ENCODE measurements at places on chromosomes 11 and 22.

DNA sequence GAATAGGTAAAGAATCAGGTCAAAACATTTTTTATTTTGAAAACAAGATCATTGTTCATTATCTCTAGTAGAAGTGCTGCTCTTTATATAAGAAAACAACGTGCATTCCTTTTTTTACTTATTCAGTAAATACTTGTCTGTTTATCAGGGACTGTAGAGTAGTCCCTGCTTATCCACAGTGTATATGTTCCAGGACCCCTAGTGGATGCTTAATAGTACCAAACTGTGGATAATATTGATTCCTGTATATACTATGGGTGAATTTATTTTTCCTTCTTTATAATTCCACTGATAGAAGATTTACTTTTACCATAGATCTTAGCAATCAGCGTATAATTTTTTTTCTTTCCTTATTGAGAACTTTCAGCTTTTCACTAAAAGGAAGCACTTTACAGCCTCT lies 32.6 kb downstream of the CEP295 start:
- peaks cover 61% of the 10 kb centered on the region for H3K36me3 ChIP-seq
- H3K4me1 ChIP-seq, result no peaks in the 10 kb centered on the region

- no peak overlapping the region for H3K27ac ChIP-seq
- H3K27me3 ChIP-seq, result no peaks in the 10 kb centered on the region
- H3K4me1 ChIP-seq, result peaks cover 47% of the 10 kb centered on the region
- H3K36me3 ChIP-seq, result peaks cover 13% of the 10 kb centered on the region
- DNase-seq, result no peak
Measured at GRCh38 chr11:68033708-68034045, 3.2 kb downstream of the NDUFS8 start.

GRCh38 chr11:78533399-78533798 lies 41.3 kb downstream of the NARS2 start:
- H3K4me3 ChIP-seq, result no peak overlapping the region
- no peaks in the 10 kb centered on the region for H3K4me1 ChIP-seq
- no peak overlapping the region for H3K27ac ChIP-seq
- H3K27me3 ChIP-seq, result no peaks in the 10 kb centered on the region
- peaks cover 17% of the 10 kb centered on the region for H3K36me3 ChIP-seq

GRCh38 chr11:14015711-14016110 lies 53.2 kb downstream of the SPON1 start:
- H3K36me3 ChIP-seq, result no peaks in the 10 kb centered on the region
- H3K4me3 ChIP-seq, result no peak overlapping the region
- H3K27me3 ChIP-seq, result 0 out of 2 replicates have a peak, but pooled peaks cover 1% of the 10 kb centered on the region
- peak; percentile 67 for DNase-seq

DNA sequence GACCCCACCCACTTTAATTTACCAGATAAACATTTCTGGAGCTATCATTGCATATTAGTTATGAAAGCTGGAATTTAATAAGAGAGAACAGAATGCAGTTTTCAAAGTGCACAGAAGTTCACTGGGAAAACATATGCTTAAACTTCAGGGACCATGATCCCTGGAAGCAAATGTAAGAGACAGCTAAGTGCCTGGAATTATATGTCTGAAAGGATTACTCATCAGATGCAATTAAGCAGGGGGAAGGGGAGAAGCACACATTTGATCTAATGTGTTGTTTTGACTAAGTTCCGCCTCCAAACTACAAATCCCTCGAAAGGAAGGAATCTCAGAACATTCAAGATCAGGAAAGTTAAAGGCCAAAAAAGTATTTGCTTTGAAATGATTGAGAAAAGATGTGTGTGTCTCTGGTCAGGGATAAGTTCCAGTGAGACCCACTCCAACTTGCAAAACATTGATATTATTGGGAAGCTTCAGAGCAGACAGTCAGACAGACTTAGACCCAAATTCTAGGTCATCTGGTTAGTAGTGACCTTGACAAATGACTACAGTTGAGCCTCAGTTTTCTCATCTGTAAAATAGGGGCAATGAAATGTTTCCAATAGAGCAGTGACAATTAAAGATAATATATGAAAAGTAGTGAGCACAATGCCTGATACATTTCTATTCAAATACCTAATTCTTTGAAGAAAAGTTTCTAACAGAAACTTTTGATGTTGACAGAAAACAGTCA lies 147.6 kb downstream of the ME3 start:
- H3K27me3 ChIP-seq, result no peaks in the 10 kb centered on the region
- H3K36me3 ChIP-seq, result no peaks in the 10 kb centered on the region
- no peak overlapping the region for H3K4me3 ChIP-seq
- H3K27ac ChIP-seq, result no peak overlapping the region

- no peaks in the 10 kb centered on the region for H3K27me3 ChIP-seq
- H3K4me1 ChIP-seq, result peaks cover 32% of the 10 kb centered on the region
- H3K27ac ChIP-seq, result no peak overlapping the region
- H3K4me3 ChIP-seq, result no peak overlapping the region
- no peaks in the 10 kb centered on the region for H3K36me3 ChIP-seq
Measured at GRCh38 chr11:64218628-64219353, 7.2 kb downstream of the TRPT1 start.

GRCh38 chr11:72573855-72574445 lies 100.3 kb downstream of the PDE2A start:
- DNase-seq, result no peak
- no peaks in the 10 kb centered on the region for H3K36me3 ChIP-seq
- no peak overlapping the region for H3K4me3 ChIP-seq
- H3K27ac ChIP-seq, result no peak overlapping the region
- peaks cover 11% of the 10 kb centered on the region for H3K4me1 ChIP-seq

DNA sequence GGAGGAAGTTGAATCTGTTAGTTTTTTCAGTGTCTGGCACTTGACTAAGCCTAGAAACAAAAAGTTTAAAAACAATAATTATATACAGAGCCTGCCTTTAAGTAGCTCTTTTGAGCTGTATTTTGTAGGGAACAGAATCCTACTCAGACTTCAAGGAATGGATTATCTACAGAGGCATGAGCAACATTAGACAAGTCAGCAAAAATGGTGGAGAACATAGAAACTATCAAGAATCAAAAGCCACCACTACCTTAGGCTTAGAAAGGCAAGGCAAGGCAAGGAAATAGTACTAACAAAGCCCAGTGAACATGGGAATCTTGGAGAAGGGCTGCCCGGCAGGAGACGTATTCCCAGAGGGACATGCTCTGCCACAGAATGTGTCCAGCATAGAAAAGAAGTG lies 353.6 kb upstream of the FAT3 start:
- H3K4me1 ChIP-seq, result no peaks in the 10 kb centered on the region
- no peaks in the 10 kb centered on the region for H3K36me3 ChIP-seq
- no peak for DNase-seq
- H3K27me3 ChIP-seq, result no peaks in the 10 kb centered on the region
- H3K4me3 ChIP-seq, result no peak overlapping the region

- DNase-seq, result peak; percentile 20
- H3K4me3 ChIP-seq, result no peak overlapping the region
- no peak overlapping the region for H3K27ac ChIP-seq
- peaks cover 15% of the 10 kb centered on the region for H3K4me1 ChIP-seq
- H3K36me3 ChIP-seq, result no peaks in the 10 kb centered on the region
Measured at GRCh38 chr22:29156507-29156906, 49.2 kb upstream of the EMID1 start.

DNA sequence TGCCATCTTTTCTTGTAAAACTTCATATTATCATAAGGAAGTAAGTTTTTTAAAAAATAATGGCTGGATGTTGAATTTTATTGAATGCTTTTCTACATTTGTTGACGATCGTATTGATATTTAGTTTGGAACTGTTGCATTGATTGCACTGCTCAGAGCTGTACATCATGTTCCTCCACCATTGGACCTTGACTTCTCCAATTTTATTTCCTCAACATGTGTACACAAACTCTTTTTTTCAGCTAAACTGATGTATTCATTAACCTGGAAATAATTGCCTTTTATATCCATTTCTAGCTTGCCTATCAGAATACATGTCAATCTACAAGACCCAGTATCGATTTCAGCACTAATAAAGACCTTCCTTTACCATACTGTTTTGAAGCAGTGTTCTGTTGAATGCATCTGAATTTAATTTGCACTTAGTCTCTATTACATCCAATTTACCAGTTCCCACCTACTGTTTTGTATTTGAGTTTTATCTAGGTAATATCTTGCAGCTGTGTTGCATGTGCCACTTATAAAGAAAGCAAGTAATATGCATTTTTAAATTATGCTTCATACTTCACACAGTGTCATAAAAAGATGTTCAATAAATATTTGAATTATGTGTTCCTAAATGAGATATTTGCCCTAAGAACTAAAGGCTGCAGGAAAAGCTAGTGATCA lies 5.5 kb downstream of the CEP57 start:
- peak; percentile 13 for DNase-seq
- H3K4me3 ChIP-seq, result no peak overlapping the region
- H3K27me3 ChIP-seq, result no peaks in the 10 kb centered on the region
- H3K27ac ChIP-seq, result no peak overlapping the region

DNA sequence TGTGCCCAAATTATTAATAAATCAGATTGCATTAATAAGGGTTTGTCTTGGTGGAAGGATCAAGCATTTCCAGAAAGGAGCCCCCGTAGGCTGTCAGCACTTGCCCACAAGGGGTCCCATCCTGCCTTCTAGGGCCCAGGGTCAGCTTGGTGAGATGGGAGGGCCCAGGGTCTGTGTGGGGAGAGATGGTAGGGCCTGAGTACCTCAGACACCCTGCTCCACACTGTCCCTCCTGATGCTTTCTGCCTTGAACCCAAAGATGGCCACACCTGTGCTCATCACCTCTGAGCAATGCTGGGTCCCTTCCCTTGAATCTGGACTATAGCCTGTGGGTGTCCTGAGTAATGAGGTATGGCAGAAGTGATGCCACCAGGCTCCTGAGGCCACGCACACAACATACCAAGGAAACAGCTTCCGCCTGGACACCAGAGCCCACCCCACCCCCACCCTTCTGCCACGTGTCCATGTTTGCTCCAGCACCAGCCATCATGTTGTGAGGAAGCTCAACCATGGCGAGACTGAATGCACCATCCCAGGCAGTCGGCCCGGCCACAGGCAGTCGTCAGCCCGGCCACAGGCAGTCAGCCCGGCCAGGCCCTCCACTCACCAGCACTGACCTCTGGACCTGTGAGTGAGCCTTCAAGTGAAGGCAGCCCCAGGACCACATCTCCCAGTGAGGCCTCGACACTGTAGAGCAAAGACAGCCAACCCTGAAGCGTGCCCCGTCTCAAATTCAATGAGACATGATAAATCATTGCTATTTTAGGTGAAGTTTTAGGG lies 6.8 kb downstream of the BET1L start:
- no peaks in the 10 kb centered on the region for H3K27me3 ChIP-seq
- peaks cover 3% of the 10 kb centered on the region for H3K36me3 ChIP-seq
- H3K4me3 ChIP-seq, result no peak overlapping the region
- peaks cover 13% of the 10 kb centered on the region for H3K4me1 ChIP-seq
- DNase-seq, result no peak
- no peak overlapping the region for H3K27ac ChIP-seq

GRCh38 chr22:40791241-40791640 lies 27.9 kb downstream of the SLC25A17 start:
- H3K36me3 ChIP-seq, result peaks cover 16% of the 10 kb centered on the region
- no peak for DNase-seq
- no peak overlapping the region for H3K27ac ChIP-seq
- no peak overlapping the region for H3K4me3 ChIP-seq
- H3K4me1 ChIP-seq, result no peaks in the 10 kb centered on the region

- DNase-seq, result no peak
- no peak overlapping the region for H3K4me3 ChIP-seq
- no peaks in the 10 kb centered on the region for H3K36me3 ChIP-seq
- no peak overlapping the region for H3K27ac ChIP-seq
- H3K4me1 ChIP-seq, result 0 out of 2 replicates have a peak, but pooled peaks cover 8% of the 10 kb centered on the region
- peaks cover 6% of the 10 kb centered on the region for H3K27me3 ChIP-seq
Measured at GRCh38 chr22:44031158-44031952, 7.3 kb downstream of the PARVB start.

- H3K27me3 ChIP-seq, result no peaks in the 10 kb centered on the region
- DNase-seq, result no peak
- H3K4me1 ChIP-seq, result no peaks in the 10 kb centered on the region
- H3K4me3 ChIP-seq, result no peak overlapping the region
- H3K36me3 ChIP-seq, result no peaks in the 10 kb centered on the region
Measured at GRCh38 chr11:131889760-131890581, 519.6 kb downstream of the NTM start.

DNA sequence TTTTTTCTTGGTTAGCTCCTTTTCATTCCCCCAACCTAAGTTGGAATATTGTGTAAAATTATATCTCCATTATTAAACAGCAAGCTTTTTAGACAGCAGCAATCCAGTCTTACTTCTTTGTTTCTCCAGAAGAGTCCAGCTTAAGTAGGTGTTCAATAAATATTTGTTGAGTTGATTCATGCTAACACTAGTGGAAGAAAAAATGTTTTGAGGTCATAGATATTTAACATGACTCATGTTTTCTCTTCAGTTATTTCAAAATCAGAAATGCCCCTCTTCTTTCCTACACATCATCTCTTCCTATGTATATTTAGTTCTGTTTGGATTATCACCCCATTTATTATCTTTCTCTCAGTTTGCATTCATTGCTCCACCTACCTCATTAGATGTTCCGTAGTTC lies 20.3 kb downstream of the CCDC83 start:
- H3K27ac ChIP-seq, result no peak overlapping the region
- DNase-seq, result no peak
- no peaks in the 10 kb centered on the region for H3K27me3 ChIP-seq
- H3K36me3 ChIP-seq, result no peaks in the 10 kb centered on the region
- H3K4me3 ChIP-seq, result no peak overlapping the region

DNA sequence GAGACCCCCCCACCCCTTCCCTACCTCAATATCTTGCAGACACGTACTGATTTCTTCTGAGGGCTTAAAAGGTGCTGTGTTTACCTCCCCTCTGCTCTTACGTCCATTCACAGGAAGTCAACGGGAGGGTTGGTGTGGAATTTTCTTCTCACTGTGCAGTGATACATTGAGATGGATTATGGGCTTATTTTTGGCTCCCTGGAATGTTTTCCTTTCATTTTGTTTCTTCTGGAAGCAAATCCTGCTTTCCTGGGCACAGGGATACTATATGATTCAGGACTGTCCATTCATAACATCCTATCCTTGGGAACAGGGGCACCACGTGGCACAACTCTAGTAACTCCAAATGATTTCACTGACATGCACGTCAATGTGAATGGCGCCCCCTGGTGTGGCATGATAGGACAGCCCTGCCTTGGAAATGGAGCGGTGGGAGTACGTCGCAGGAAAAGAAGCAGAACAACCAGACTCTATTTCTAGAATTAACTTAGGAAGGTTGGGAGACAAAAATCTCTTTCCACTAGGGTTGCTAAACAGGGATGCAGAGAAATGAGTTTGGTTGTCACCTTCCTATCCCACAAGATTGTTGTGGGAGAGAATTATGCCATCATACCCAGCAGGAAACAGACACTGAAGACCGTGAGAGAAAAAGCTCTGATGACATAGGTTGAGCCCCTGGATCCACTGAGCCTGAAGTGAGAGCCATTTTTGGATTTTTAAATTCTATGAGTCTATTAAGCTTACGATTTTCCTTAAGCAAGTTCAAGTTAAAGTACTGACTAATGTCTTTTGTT lies 146.5 kb upstream of the RAG2 start:
- no peaks in the 10 kb centered on the region for H3K4me1 ChIP-seq
- DNase-seq, result peak; percentile 52
- no peaks in the 10 kb centered on the region for H3K27me3 ChIP-seq

Measured in HepG2 (cell line).